NCI-H446 treated with DMSO at 0.1 percent for 48 hours (cell line): ENCODE measurements at places on chromosomes 7 and 10.

DNA sequence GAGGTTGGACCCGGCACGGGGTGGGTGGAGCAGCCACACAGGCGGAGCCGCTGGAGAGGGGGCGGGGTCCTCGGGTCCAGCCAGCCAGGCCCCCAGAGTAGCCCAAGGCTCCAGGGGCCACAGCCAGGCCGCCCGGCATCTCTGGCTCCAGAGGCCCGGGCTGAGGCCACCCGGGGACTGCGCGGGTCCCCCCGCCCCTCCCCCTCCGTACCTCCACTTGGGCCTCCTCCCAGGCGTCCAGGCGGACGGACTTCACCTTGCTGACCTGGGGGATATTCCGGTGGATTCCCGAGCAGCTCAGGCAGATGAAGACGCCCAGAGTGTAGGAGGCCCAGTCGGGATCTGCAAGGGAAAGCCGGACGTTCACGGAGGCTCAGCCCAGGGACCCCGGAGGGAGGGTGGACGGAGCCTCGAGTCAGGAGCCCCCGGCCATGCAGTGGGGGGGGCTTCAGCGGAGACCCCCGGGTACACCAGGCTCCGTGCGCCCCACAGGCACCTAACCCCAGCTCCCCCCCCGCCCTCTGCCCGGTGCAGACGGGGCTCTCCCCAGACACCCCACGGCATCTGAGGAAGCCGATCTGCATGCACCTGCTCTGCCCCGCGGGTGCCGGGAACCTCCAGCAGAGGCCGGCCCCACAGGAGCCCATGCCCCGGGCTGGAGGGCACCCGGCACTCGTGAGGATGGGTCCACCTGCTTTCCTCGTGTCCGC is 19.2 kb downstream of the ADAP1 start:
- DNase-seq: no peak

GRCh38 chr10:21904930-21905329 is 98.6 kb downstream of the DNAJC1 start:
- no peak for DNase-seq

- DNase-seq: no peak
Observed at GRCh38 chr7:24609059-24609458, 35.8 kb downstream of the PALS2 start.

GRCh38 chr7:55523366-55523765 is 48.9 kb downstream of the VOPP1 start:
- DNase-seq: no peak

DNA sequence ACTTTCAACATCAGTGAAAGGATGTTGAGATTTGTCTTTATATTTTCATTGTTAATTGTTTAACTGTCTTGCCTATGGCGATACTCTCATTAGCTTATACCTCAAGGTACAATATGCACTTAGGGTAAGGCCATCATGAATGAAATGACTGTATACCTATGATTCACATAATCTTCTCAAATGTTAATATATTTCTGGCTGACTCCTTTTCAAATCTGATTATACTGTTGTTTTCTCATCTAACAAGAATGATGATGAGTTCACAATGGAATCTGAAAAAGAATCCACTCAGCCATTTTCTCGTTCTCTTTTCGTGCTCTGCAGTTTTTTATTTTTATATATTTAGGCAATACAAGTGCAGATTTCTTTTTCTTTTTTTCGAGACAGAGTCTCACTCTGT is 159.1 kb downstream of the ARHGAP12 start:
- DNase-seq: no peak

- DNase-seq: no peak
Observed at GRCh38 chr7:88254721-88255424, 35.0 kb upstream of the SRI start.

GRCh38 chr10:101941871-101942270 is 98.3 kb upstream of the KCNIP2 start:
- no peak for DNase-seq

DNA sequence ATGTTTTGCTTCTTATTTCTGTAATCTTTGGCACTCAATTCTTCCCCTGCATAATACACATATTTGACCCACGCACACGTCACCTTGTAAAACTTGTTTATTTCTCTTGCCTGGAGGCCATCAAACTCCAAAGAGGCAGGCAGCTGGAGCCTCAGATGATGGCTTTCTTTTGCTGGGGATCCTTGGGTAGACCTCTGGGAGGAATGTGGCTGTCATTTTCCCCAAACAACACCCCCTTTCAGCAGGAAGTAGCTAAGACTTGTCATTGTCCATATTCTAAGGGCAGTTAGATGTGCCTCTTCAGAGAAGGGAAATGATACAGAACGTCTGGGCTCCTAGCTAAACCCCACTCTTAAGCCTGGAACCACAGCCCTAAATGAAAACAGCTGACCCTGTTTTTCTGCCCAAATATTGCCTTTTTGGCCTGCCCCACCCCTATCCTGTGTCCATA is 111.3 kb downstream of the ITGB8 start:
- DNase-seq: no peak
